CD4-positive, alpha-beta T cell treated with Interleukin-1 beta for 1 hour (primary cell): ENCODE measurements at places on chromosomes 2 and 18.

DNA sequence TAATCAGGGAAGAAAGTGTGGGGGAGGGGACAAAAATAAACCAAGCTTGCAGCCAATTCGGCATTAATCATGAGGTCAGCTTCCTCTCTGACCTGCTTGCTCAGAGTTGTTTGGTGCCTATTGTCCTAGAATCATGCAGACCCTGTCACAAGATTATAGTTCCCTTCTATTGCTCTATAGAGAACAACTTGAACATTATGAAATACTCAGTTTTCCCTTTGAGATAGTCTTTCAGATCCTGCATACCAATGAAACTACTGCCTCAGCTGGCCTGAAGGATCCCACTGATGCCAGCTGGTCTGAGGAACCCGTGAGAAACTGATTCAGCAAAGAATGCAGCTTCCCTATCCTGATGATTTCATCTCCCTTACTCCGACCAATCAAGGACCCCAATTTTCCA lies 955 bp upstream of the BBS5 start:
- no peak for DNase-seq

DNA sequence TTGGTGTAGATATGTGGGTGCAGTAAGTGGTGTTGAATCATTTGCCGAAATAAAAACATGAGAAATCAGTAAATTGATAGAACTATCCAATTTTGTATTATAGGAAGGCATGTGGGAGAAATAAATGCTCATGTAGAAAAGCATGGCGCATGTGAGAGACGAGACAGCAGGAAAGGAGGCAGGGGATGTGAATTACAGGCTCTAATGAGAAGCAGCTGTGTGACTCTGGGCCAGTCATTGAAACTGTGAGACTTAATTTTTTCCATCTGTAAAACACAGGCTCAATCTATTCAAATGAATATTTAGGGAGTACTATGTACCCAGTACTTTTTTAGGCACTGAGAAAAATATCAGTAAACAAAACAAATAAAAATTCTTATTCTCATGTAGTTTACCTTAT lies 42.6 kb upstream of the MAP3K20 start:
- no peak for DNase-seq

- no peak for DNase-seq
Measured at GRCh38 chr2:219049282-219049681, 8.0 kb upstream of the CFAP65 start.

DNA sequence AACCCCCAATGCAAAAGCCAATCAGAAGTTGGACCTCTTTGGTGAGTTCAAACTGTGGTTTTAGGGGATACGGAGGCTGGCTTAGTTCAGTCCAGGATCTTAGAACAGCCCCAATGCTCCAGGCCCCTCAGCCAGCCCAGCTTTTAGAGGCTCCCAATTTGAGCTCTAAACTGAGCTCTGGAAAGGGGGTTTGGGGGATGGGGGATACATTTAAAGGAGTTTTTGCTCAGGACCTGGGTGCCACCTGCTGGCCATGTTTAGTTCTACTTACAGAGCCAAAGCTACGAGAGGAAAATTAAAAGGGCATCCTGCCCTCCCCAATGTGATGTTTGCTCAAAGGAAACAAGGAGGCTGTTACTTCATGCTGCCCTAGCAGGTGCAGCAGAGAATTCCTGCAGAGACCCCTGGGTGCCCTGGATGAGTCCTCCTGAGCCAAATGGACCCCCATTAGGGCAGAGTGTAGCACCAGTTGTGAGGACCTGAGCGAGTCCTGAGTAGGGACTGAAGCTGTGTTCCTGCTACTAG lies 15.9 kb upstream of the TMEM214 start:
- peak; percentile 22 for DNase-seq

GRCh38 chr2:64212346-64212745 lies 68.1 kb upstream of the PELI1 start:
- peak; percentile 48 for DNase-seq

DNA sequence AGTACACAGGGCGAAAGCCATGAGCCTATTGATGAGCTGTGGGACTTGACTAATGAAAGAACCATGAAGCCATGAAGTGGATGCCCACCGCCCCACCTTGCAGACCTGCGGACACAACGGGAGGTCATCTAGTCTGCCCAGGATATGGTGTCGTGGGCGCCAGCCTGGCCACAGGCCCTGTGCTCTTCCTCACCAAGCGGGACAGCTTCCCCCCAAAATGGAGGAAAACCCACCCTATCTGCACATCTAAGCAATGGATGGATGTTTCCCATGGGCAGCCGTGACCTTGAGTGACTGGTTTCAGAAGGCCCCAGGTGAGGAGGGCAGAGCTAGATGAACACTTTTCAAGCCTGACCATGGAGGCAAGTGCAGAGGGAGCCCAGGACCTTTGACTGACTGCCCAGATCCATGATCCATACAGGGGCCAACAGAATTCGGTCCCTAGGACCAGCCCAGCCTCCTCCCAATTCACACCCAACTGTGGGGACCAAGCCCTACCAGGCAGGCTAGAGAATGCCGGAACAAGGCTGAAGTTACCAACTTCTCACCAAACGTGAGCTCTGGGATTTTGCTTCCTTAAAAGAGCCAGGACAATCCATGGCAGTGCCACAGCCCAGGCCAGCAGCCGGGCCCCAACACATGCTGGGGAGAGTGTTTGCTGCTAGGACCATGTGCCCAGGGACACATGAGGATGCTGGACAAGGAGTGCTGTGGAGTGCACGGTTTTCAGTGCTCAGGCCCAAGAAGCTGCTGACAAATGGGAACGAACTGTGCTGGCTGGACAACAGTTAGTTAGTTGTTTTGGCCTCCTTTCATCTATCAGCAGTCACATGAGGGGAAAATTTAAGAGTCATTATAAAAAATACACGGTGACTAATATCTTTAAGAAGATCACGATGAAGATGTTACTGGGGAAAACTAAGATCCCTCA lies 249.4 kb downstream of the HDAC4 start:
- no peak for DNase-seq

- DNase-seq, result no peak
Measured at GRCh38 chr18:3794537-3795348, 344.8 kb downstream of the TGIF1 start.

GRCh38 chr2:170840717-170841210 lies 24.1 kb downstream of the GAD1 start:
- no peak for DNase-seq

DNA sequence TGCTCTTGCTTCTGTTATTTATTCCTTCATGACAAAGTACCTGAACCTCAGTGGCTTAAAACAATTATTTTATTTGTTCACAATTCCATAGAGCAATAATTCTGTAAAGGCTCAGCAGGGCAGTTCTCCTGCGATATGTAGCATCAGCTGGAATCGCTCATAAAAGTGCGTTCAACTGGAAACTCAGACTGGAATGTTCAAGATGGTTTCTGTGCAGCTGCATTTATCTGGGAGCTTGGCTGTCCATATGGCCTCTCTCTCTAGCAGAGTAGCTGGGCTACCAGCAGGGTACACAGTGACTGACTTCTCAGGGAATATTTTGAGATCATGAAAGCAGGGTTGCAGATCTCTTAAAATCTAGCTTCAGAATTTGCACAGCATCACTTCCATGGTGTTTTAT lies 13.5 kb downstream of the CCDC121 start:
- no peak for DNase-seq

DNA sequence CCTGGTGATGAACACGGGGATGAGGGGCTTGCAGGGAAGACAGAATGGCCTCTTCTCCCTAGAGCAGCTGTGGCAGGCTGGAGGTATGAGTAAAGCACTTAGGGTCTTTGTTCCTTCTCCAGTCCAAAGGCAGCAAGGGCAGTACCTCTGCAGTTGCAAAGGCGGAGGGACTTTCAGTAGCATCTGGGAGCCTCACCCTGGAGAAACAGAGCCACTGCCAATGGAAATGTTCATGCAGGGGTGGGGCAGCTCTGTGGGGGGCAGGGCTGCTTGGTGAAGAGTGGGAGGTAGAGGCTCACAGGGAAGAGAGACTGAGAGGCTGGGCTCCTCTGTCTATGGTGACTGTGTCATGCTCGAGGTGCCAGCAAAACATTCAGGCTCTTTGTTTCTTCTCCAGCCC lies 344.1 kb upstream of the CHAC2 start:
- DNase-seq, result no peak

GRCh38 chr2:45009928-45010701 lies 863 bp upstream of the SIX2 start:
- DNase-seq, result no peak

DNA sequence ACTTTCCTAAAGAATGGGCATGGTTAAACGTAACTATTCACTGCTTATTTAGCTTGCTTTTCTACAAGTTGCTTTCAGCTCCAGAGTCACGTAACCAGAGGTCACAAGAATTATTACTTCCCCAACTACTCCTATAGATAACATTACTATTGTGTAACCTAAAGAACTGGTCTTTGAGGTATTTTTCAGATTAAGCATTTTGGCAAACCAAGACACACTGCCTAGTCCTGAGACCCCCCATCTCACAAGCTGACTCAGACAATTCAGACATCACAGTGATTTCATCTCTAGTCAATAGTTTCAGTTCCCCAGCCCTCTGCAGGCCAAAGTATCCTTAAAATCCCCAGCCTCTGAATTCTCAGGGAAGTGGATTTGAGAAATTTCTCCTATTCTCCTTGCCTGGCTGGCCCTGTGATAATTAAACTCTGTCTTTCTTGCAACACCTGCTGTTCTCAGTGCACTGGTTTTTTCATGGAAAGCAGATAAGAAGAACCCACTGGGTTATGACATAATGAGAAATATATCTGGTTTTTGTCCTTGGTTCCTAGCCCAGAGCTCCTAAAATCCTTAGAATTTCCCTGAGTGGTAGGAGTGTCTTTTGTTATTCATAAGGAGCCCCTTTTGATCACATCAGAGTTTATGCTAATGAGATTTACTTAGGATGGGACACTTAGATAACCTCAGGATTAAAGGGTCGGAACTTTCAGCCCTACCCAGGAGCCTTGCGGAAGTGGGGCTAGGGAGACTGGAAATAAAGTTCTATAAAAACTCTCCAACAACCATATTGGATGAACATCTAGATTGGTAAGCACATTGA lies 1310.8 kb upstream of the CHAC2 start:
- DNase-seq, result no peak

DNA sequence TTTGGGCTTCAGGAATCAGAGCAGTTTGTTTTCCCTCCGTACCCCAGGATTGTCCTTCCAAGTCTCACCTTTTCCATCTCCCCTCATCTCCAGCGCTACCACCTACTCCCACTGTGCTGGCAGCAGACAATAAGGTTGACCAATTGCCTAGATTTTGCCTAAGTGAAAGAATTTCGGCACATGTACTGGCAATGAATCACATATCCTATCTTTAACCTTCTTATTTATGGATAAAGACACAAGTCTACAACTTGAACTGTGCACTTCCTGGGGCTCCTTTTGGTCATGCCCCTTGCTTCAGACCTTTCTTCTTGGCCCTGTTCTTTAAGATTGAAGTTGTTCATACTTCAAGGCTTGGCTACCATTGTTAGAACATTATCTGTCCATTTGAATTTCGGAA lies 71.4 kb downstream of the KCMF1 start:
- DNase-seq, result no peak

DNA sequence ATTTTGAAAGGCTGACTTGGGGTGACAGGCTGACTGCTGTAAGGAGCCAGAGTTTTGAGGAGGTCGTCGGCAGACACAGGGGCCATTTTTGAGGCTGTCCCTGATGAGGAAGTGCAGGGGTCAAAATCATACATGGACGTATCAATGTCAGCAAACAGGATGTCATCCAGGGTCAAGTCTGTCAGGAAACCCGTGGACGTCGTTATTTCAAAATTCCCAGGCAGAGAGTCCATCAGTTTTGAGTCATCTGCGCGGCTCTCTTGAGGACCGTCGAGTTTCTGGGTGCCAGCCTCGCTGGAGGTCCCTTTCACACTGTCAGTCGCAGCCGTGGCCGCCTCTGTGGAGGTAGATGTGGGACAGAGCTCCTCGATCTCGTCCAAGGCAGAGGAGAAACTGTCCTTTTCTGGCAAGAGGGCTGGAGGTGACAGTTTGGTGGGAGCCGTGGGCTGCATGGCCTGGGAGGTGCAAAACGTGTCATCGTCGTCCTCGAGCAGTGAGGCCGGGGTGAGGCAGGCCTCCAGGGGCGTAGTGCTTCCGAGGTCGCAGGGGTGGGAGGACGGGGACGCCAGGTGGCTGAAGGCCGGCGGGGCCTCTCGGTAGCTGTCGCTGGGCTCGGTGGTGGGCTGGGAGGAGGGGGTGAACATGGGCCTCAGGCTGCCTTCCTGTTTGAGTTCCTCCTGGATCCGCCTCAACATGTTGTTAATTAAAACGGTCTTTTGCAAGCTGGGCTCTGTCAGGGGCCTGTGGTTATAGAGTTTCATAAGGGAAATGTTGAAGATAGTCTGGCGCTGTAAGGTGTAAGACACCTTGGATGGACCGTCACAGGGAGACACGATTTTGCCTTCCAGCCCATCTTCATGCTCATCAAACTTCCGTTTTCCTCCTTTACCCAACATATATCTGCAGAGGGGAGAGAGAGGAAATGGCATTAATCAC lies 17.5 kb downstream of the SERTAD2 start:
- no peak for DNase-seq

- DNase-seq, result no peak
Measured at GRCh38 chr2:181523756-181524155, 66.6 kb downstream of the ITGA4 start.

GRCh38 chr18:11587846-11588245 lies 21.6 kb upstream of the SLC35G4 start:
- no peak for DNase-seq

GRCh38 chr2:97653473-97653872 lies 7.6 kb downstream of the COX5B start:
- no peak for DNase-seq

DNA sequence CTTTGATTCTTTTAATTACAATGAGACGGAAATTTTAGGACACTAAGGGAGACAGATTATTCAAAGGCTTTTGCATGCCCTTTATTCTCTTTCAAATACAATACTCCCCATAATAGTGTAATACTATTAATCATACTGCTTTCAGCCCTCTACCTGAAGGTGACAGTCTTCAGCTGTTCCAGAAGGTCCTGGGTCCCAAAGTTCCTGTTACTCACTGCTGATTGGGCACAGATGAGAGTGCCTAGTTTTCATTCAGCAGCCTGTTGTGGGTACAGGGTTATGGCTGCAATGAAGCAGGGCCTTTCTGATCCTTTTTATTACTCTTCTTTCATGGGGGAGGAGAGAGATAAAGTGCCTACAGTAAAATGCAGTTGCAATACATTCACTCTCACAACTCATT lies 80.2 kb downstream of the NUP35 start:
- no peak for DNase-seq

GRCh38 chr2:225028572-225028971 lies 13.7 kb downstream of the DOCK10 start:
- no peak for DNase-seq

- DNase-seq, result no peak
Measured at GRCh38 chr2:104406261-104406726, 447.6 kb upstream of the POU3F3 start.
